ENCODE measurements at places on chromosomes 3 and 15. TPM values are rescaled to one million over a fixed set of nuclear protein-coding genes. Genes with fewer than 3 reads are reported as not detected.

ITGA11 gene
- 0.88 TPM for total RNA-seq

BRK1 gene
- total RNA-seq = 44.2 TPM

SMAD3 gene
- total RNA-seq = 17.1 TPM

TEX55 gene
- total RNA-seq = not detected

SAMMSON gene
- not detected for total RNA-seq

SNTN gene
- not detected for total RNA-seq

HIGD2B gene
- total RNA-seq = not detected

CCRL2 gene
- total RNA-seq = 0.55 TPM

HERC2 gene
- 31.7 TPM for total RNA-seq

DNA sequence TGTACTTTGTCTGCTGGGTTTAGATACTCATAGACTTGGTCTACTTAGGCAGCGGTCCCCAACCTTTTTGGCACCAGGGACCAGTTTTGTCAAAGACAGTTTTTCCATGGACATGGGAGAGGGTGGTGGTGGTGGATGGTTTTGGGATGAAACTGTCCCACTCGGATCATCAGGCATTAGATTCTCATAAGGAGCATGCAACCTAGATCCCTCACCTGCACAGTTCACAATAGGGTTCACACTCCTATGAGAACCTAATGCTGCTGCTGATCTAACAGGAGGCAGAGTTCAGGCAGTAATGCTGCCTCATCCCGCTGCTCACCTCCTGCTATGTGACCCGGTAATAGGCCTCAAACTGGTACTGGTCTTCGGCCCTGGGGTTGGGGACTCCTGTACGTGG lies 45.3 kb downstream of the CMSS1 start:
- no peak for DNase-seq

GRCh38 chr3:157103280-157103679 lies 56.7 kb downstream of the CCNL1 start:
- DNase-seq = no peak

GRCh38 chr3:108133858-108134554 lies 43.2 kb upstream of the CD47 start:
- no peak for DNase-seq

DNA sequence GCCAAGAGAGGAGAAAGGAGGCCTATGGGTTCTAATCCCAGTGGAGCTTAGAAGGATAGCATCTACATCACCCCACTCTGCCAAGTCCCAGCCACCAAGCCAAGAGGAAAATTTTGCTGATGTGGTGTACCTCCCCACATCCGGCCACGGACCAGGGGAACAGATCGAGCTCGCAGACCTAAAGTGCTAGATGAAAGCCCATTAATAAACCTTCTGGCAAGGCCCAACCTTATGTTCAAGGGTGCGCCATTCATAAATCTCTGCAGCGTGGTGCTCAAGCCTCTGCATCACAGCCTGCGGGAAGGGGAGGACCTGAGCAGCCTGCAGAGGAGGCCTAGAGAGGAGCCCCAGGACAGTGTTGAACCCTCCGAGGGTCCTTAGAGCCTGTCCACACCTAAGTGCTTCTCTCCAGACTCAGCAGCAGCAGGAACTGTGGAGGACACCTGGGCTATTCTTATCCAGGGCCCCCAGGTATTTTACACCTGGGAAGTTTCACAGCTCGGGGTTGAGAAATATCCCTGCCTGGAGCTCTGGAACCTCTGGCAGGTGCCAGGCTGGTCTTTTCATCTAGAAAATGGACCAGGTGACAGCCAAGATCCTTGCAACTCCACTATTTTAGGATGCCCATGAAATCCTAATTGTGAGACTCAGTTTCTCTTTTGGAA lies 68.0 kb downstream of the MRPL46 start:
- no peak for DNase-seq

- DNase-seq = no peak
These were observed 139.5 kb downstream of the KCNAB1 start for GRCh38 chr3:156259896-156260295.

DNA sequence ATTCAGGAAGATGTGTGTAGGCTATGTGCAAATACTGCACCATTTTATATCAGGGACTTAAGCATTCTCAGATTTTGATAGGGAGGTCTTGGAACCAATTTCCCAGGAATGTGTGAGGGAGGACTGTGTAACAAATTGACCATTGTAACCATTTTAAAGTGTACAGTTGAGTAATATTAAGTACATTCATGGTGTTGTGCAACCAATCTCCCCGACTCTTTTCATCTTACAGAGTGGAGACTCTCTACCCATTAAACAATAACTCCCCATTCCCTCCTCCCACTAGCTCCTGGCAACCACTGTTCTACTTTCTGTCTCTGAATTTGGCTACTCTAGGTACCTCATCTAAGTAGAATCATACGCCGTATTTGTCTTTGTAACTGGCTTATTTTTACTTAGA lies 5.1 kb downstream of the RCN2 start:
- DNase-seq = no peak

DNA sequence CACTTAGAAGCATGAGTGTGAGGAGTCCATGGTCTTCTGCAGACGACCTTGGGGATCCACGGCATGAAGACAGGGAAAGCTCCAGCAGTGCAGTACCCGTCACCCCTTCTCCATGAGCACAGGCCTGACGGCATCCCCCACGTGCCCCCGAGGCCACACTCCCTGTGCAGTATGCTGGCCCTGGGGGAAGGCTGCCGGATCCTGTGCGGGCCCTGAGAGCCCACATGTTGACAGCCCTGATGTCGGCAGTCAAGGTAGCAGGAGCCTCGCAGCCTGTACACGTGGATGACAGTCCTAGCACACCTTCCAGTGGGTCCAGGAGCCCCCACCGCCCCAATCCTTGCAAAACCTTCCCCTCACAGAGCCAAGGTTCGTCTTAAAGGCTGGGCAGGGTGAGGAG lies 195.3 kb downstream of the ATP10A start:
- DNase-seq = no peak

DNA sequence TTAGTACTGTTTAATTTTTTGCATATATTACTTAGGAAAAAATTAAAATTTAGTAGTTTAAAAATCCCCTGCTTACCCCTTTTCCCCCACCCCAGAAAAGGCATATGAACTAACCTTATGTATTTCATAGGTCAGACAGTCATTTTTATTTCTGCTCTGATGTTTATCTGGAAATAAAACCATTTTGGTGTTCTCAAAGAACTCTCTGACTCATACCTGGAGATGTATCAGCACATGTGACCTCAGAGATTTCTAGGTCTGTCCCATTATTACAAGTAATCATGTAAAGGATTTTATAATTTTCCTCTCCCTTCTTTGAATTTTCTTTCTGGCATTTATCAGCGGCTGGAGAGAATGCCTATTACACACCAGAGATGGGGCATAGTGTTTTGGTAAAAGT lies 14.1 kb upstream of the CCR8 start:
- no peak for DNase-seq

DNA sequence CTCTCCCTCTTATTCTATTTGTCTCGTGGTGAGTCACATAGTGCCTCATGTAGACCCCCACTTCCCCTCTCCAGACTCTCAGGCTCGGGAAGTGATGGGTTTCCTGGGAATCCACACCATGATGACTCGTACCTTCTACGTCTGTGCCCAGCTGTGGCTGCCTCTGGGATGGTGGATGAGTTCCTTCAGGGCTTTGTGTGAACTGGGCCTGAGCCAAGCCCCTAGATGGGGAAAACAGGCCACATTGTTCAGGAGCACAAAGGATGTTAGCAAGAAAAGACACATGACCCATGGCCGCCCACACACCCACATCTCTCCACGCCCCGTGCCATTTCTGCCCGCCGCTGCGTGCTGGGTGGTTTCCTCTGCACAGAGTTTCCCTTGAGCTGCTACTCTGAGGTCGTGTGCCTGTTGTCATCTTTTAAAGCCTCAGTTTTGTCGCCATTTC lies 10.5 kb downstream of the ISG20 start:
- peak; percentile 42 for DNase-seq

GRCh38 chr3:49182682-49183081 lies 11.3 kb downstream of the KLHDC8B start:
- no peak for DNase-seq

DNA sequence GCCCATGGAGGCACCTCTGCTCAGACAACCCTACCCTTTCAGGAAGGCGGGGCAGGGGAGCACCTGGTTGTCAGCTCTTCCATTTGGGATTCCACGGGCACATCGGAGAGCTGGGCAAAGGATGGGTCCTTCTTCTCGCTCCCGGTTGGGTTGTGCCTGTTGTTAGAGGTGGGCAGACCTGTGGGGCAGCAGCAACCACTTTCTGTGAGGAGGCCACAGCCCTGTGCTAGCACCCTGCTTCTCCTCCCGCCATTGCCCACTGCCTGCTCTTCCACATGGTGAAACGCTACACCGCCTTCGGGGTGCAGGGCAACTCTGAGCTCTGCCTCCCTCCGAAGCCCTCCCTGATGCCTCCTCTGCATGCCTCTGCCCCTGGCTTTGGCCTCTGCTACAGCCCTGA lies 7.0 kb upstream of the HHATL start:
- peak; percentile 38 for DNase-seq

DNA sequence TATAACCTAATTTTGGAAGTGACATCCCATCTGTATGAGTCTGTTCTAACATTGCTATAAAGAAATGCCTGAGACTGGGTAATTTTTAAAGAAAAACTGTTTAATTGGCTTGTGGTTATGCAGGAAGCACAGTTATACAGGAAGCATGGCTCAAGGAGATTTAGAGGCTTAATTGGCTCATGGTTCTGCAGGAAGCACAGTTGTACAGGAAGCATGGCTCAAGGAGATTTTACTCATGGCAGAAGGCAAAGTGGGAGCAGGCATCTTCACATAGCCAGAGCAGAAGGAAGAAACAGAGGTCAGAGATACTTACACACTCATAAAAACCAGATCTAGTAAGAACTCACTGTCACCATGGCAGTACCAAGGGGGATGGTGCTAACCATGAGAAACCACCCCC lies 193.1 kb upstream of the ADAMTS9 start:
- DNase-seq = no peak

DNA sequence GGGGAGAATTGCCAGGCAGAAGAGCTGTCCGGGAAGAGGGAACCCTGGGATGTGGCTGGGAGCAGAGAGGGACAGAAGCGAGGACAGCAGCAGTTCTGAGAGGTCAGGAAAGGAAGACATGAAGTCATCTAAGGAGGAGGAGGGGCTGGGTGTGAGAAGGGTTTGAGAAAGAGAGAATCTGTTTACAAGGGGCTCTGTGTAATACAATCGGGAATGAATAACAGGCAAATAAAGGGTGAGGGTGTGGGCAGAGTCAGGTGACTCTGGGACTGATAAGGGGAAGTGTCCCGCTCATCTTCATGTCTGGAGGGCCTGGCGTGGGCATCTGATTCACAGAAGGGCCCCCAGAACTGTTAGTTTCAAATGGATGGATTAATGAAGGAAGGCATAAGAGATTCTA lies 191.3 kb downstream of the XXYLT1 start:
- no peak for DNase-seq

- DNase-seq = no peak
These were observed 60.2 kb upstream of the SLC4A7 start for GRCh38 chr3:27544372-27544865.

DNA sequence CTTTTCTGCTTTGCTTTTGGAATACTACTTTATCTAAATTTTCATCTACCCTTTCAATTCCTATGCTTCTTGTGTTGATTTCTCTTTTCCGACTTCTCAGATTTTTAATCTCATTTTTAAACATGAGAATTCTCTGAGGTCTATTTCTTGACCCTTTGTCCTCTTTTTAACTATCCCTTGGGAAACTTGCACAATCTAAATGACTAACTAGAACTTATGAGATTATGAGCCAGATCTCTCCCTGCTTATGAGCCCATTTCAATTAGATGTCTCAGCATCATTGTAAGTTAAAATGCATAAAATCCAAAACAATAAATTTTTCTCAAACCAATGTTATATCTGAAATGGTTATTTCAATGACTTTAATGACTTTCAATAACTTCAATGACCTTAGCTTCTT lies 296.9 kb upstream of the AGTR1 start:
- DNase-seq = no peak

DNA sequence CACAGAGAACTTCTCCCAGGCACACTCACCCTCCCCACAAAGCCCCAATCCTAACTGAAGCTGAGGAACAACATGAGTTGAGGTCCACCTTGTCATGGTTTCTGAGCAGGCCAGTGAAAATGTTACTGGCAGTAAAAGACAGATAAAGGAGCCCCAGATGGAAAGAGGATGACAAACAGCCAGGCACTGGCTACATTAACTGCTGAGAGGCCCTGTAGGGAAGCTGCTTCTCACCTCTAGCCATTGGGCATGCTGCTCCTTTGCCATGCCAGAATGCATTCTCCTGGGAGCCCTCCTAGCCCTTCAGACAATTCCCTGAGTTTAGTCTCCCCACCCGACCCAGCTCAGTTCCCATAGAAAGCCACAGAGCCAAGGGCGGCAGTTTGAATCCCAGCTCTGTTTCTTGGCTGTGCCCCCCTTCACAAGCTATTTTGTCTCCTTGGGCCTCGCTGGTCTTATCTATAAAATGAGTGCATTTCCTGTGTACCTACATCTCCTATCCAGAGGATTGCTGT lies 60.5 kb downstream of the LMCD1 start:
- DNase-seq = no peak

- DNase-seq = peak; percentile 65
These were observed 122.4 kb downstream of the THSD4 start for GRCh38 chr15:71237456-71238188.

- peak; percentile 63 for DNase-seq
These were observed at the start of gene TMOD2 for GRCh38 chr15:51750792-51751696. Gene TMOD2, plus strand, starts transcription at chr15:51751597. Its CDS starts 14,845 bp downstream, at chr15:51766442.

GRCh38 chr15:61396235-61396919 lies 167.3 kb upstream of the RORA start:
- peak; percentile 65 for DNase-seq

DNA sequence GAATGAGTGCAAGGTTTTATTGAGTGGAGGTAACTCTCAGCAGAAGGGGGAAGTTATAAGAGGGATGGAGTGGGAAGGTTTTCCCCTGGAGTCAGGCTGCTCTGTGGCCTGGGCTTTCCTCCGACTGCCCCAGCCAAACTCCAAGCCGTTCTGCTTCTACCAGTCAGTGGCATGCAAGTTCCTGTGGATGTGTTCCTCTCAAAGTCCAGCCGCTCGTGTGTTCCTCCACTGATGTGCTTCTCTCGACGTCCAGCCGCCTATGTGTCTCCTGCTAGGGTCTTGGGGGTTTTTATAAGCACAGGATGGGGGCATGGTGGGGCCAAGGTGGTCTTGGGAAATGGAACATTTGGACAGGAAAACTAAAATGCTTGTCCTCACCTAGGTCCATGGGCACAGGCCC lies 9.0 kb upstream of the U2SURP start:
- DNase-seq = no peak

GRCh38 chr15:61393949-61394348 lies 164.8 kb upstream of the RORA start:
- no peak for DNase-seq

- no peak for DNase-seq
These were observed 500.7 kb downstream of the FOXP1 start for GRCh38 chr3:71082833-71083232.
